Activated CD8-positive, alpha-beta memory T cell treated with anti-CD3 and anti-CD28 coated beads, Interleukin-2, amount 10 ng/mL, durations not matched to agents 7 days and 5 days (primary cell): ENCODE measurements at places on chromosomes 1 and 21. TPM values are rescaled to one million over a fixed set of nuclear protein-coding genes. Genes with fewer than 3 reads are reported as not detected.

CCDC17 gene
- 2.5 TPM for total RNA-seq

ERICH3 gene
- 0.23 TPM for total RNA-seq

SH3BGR gene
- 0.93 TPM for total RNA-seq

TMEM222 gene
- 44.2 TPM for total RNA-seq

SPATA1 gene
- 2.1 TPM for total RNA-seq

TP73 gene
- 15.2 TPM for total RNA-seq

TMEM125 gene
- not detected for total RNA-seq

SLC44A5 gene
- total RNA-seq = 0.23 TPM

AXDND1 gene
- total RNA-seq = not detected

IFNLR1 gene
- 6.8 TPM for total RNA-seq

IFFO2 gene
- 13.7 TPM for total RNA-seq

LSM10 gene
- total RNA-seq = 63.8 TPM

DCDC2B gene
- total RNA-seq = 0.16 TPM

NPHS2 gene
- total RNA-seq = not detected

OR2T11 gene
- not detected for total RNA-seq

OPRD1 gene
- not detected for total RNA-seq

MRPS21 gene
- total RNA-seq = 70.9 TPM

BLZF1 gene
- 33.2 TPM for total RNA-seq

EPHB2 gene
- total RNA-seq = 0.09 TPM

TPTE gene
- not detected for total RNA-seq

KIF21B gene
- 155 TPM for total RNA-seq

MYCL gene
- 0.26 TPM for total RNA-seq

RHD gene
- not detected for total RNA-seq

CFAP141 gene
- not detected for total RNA-seq

MR1 gene
- 41.2 TPM for total RNA-seq

OR2W3 gene
- not detected for total RNA-seq

MMP23B gene
- 1.2 TPM for total RNA-seq

KIF2C gene
- total RNA-seq = 102 TPM

CYYR1 gene
- total RNA-seq = not detected

LAMC2 gene
- total RNA-seq = not detected

C1orf185 gene
- total RNA-seq = not detected

ANGPTL3 gene
- not detected for total RNA-seq

GPR61 gene
- not detected for total RNA-seq

HMCN1 gene
- total RNA-seq = 0.28 TPM

S100A16 gene
- not detected for total RNA-seq

THEM5 gene
- not detected for total RNA-seq

SLC45A1 gene
- 0.26 TPM for total RNA-seq

RAB7B gene
- not detected for total RNA-seq

S100A8 gene
- not detected for total RNA-seq

F13B gene
- not detected for total RNA-seq

S100A7 gene
- total RNA-seq = not detected

TNFRSF25 gene
- total RNA-seq = 54.3 TPM

SPRR5 gene
- total RNA-seq = not detected

LDLRAD1 gene
- total RNA-seq = not detected

CRYAA gene
- not detected for total RNA-seq

HMGB4 gene
- total RNA-seq = not detected

SHISA4 gene
- 0.32 TPM for total RNA-seq

NR0B2 gene
- not detected for total RNA-seq

SLC35F3 gene
- 16.8 TPM for total RNA-seq
